ENCODE measurements at places on chromosomes 1 and 21.

DNA sequence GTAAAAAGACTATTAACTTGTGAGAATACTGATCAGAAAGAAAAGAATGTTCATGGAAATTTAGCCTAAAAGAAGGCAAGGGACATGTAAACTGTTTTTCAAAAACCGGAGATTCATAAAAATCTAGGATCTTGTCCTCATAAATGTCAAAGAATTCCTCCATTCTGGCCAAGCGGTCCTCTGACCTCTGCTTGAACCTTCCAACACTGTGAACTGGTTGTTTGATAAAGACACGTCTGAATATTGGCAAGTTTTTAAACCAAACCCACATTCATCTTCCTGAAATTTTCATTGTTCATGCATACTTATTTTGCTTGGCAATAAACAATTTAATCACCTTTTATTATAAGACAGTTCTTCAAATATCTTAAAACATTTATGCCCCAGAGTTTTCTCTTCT, 19.8 kb downstream of the ASPM start:
- no peak for DNase-seq

DNA sequence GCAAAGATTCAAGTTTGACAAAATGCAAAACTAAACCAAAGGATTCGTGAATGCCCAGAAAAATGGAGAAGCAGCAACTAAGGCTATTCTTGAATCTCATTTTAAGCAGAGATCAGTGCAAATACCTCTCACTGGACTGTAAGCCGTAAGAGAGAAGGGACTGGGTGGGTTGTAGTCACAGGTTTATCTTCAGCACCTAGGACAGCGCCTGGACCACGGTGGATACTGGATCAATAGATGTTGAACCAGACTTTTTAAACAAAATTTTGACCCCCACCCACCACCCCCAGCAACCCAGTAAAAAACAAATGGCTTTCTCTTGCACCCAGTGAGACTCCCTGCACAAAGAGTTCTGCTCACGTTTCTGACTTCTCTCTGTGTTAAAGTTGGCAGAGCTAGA, 347.1 kb downstream of the AJAP1 start:
- DNase-seq = no peak

- no peak for DNase-seq
Observed at GRCh38 chr1:238153253-238153652, 262.5 kb upstream of the ZP4 start.

GRCh38 chr1:1922956-1923833, 4.1 kb upstream of the TMEM52 start:
- DNase-seq = no peak

- no peak for DNase-seq
Observed at GRCh38 chr1:242184955-242185354, 186.1 kb upstream of the MAP1LC3C start.

- DNase-seq = no peak
Observed at GRCh38 chr21:44527983-44528633, 11.9 kb downstream of the KRTAP10-1 start.

- DNase-seq = no peak
Observed at GRCh38 chr1:47630346-47630745, 192.5 kb downstream of the FOXD2 start.

Data from CD4-positive, alpha-beta T cell treated with Interleukin-4 for 1 hour (primary cell).